ENCODE measurements at places on chromosomes 1 and 21.
A peak's percentile ranks its signal among the peaks of the same experiment; 100 is the strongest.

DNA sequence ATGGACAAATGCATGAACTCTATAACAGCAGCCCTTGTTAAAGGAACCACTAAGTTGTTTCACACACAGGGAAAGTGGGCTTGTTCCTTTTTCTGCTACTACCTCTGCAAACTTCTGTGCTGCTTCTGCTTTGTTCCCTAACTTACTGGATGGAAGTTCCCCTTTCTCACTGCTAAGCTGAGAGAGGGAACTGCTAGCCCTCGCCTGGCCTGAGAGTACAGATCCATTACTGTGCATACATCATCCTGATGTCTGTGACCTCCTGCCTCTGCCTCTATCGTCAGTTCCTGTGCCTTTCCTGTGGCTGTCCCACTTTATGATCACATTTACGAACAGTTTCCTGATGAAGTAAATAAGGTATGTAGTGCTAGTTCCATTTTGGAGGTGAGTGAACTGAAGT, 3.5 kb downstream of the GNAT2 start:
- no peak for DNase-seq

DNA sequence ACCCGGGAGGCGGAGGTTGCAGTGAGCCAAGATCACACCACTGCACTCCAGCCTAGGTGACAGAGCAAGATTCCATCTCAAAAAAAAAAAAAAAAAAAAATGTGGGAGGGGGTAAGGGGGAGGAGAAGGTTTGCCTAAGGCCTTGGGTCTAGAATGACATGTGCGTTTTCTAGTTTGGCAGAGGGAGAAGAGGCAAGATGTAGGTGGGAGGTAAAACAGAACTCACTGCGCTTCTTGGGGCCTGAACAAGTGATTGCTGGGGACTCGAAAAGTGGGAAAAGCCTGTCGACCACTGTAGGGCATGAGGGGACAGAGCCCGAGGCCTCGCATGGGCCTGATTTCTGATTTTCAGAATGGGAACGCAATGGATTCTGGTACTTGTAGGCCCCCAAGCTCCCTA, 19.9 kb downstream of the RUNX3 start:
- no peak for DNase-seq

DNA sequence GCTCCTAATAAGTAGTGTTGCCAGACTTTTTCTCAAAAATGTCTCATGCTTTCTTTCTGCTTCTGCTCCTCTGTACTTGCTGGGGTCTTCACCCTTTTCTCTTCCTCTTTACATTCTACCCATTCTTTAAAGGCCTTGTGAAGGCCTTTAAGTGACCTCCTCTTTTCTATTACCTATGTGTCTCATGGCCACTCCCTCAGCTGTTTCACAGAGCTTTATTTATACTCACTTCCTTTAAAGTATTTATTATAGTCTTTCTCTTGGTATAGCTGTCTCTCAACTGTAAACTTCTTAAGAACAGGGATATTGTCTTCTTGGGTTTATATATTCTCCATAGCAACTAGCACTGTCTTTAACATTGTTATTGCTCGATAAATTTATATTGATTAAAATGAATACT, 792 bp downstream of the GOLPH3L start:
- DNase-seq = no peak

DNA sequence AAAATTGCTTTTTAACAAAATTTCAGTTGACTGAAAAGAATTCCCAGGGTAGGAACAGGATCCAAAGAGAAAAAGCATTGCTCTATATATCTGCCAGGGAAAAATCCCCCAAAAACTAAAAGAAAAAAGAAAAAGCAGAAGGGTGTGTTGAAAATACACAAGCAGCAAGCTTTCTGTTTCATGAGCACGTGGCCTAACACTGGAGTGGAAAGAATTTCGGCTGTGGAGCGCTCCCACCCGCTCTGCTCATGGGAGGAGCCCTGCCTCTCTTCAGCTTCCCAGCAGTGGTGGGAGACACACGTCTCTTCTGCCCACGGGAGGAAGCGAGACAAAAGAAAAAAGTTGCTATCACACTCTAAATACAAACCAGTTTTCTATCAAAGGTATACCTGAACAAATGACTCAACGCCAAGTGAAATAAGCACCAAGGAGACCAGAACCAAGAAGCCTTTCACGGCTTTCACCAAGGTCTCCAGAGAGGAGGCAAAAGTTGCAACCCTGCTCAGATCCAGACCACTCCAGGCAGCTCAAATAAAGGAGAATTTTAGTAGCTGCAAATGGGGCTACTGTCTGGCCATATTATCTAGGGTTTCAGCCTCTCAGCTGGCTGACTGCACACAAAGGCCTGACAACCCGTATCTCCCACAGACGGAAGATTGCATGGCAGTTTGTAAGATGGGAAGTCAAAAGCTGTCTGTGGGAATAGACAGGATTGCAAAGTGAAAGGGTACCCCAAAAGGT, 29.5 kb upstream of the ZNF496 start:
- DNase-seq = peak; percentile 37

DNA sequence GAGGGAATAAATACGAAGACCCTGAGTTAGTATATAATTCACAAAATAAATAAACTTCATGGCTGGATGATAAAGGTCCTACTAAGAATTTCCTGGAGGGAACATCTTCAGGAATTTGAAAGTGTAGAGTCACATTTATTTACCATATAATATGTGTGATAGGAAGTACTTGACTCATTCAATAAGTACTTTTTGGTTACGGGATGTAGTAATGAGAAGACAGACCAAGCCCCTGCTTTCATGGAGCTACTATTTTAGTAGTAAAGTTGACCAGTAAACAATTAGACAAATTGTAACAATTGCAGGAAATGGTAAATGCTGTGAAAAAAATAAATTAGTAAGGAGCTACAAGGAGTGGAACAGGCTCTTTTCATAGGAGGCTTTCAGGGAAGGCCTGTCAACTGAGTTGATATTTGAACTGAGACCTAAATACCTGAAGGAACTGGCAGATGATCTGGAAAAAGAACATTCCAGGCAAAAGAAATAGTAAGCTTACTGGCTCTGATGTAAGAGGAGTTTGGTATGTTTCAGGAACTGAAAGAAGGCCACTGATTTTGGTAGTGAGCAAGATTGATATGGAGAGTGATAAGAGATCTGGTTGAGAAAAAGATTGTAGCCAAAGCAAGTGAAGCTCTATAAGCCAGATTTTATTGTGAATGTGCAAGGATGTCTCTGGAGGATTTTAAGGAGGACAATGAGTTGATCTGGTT, 36.2 kb downstream of the CAMSAP2 start:
- no peak for DNase-seq

- DNase-seq = peak; percentile 44
These were observed at the start of gene TLR5 for GRCh38 chr1:223142795-223143536. Gene TLR5, minus strand, starts transcription at chr1:223143248. Its CDS starts 30,217 bp downstream, at chr1:223113031.

DNA sequence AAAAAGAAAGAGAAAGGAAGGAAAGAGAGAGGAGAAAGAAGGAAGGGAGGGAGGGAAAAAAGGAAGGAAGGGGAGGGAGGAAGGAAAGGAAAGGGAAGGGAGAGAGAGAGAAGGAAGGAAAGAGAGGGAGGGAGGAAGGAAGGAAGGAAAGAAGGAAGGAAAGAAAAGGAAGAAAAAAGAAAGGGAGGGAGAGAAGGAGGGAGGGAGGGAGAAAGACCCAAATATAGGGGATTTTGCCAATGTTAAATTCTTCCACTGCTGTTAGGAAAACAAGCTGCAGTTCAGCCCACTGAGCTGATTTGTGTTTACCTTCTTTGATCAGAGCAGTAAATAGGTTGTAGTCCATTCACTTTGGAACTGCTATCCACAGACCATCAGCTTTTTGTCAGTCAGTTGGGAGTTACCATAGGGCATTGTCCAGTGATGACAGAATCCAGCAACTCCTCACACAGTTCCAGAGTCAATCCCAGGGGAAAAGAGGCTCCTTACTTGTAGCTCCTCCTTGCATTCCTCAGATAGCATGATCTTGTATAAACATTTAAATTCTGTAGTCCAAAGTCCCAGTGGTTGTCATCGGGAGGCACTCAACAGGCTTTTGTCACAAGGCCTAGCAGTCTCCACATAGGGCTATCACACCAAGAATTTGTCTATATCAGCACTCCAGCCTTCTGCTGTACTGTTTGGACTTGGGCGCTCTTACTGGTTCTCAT, 13.5 kb upstream of the PPP1R8 start:
- no peak for DNase-seq

DNA sequence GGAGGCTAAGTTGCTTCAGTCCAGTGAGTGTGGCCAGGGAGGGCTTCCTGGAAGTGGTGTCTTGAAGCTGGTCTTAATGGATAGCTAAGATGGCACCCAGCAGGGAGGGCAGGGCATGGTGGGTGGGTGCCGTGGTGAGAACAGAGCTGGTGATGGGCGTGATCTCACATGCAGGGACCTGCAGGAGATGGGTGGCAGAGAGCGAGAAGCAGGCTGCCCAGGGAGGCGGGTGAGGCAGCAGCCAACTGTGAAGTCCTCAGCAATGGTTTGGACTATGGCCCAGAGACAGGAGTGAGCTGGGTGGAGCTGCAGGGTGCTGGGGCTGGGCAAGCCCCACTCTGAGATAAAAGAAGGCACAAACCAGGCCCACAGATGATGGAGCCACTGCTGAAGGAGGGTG, 50.7 kb downstream of the UMODL1 start:
- no peak for DNase-seq

DNA sequence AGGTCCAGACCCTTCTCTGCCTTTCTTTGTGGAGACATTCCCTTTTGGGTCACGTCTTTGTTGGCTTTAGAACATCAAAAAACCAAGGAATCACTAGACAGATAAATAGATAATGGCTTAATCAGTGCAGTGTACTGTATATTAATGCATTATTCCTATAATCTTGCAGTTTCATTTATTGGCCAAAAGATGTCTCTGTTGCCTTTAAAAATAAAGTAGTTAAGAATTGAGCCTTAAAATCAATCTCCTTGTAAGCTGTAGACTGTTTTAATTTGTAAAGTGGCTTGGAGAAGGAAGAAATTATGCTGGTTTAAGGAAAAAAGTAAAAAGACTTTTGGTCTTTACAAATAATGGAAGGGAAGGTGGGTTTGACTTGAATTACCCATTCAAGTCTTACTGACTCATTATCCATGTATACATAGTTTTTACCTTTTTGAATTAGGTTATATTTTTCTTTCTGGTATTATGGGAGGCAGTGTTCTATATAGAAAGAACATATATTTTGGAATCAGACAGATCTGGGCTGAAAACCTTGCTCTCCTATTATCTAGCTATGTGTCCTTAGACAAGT, 84.6 kb downstream of the VPS13D start:
- DNase-seq = no peak

GRCh38 chr1:113870778-113871177, 734 bp downstream of the PTPN22 start:
- no peak for DNase-seq

DNA sequence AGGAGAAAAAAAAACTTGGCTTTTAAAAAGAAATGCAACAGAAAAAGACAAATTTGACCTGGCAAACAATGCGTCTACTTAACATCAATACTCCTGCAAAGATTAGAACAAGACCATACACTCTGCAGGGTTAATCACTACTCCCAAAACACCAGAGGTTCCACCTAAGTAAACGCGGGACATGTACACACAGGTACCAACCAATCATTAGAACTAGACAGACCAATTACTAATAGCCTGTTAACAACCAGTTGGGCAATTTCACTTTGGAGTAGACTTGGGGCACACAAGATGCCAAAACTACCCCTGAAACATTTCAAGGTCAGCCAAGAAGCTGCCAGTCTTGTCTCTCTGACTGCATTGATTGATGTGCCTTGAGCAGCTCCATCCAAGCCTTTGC, 125.8 kb downstream of the RRAGC start:
- DNase-seq = no peak

- DNase-seq = no peak
These were observed 4.1 kb upstream of the KCNAB2 start for GRCh38 chr1:6041432-6042062.

- no peak for DNase-seq
These were observed 178.9 kb upstream of the C1orf105 start for GRCh38 chr1:172241540-172241939.

- no peak for DNase-seq
These were observed 58.5 kb downstream of the FGGY start for GRCh38 chr1:59355361-59355760.

DNA sequence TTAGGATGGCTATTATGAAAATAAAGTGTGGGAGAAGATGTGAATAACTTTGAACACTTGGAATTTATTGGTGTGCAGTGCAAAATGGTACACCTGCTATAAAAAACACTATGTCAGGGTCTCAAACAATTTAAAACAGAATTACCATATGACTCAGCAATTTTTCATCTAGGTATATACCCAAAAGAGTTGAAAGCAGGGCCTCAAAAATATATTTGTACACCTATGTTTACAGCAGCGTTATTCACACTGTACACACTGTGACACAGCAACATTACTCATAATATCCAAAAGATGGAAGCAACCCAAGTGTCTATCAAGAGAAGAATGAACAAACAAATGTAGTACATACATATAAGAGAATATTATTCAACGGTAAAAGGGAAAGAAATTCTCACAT, 75.8 kb downstream of the SPATA6 start:
- DNase-seq = no peak

GRCh38 chr1:8082945-8083344, 56.8 kb upstream of the ERRFI1 start:
- no peak for DNase-seq

DNA sequence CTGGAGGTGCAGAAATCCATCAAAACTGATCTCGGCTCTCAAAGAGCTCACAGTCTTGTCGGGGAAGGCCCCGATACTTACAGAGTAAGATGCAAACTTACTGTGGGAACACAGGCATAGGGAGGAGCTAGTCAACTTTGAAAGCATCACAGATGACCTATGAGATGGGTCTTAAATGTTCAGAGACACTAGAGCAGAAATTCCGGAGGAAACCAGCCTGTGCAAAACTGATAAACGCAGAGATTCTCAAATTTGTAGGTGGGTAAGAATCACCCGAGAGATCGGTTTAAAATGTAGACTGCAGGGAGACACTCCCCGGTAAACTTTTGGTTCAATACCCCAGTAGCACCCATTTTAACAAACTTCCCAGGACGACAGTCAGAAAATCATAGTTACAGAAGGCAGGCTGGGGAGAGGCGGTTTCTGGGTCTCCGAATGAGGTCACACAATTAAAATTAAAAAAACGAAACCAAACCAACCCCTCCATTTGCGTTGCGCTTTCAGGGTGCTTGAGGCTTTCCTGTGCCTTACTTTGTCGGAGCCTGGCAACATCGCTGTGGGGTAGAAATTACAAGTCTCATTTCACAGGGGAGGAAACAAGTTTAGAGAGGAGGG, 755 bp upstream of the THRAP3 start:
- DNase-seq = no peak

- no peak for DNase-seq
These were observed 13.3 kb upstream of the CASQ2 start for GRCh38 chr1:115781851-115782250.

GRCh38 chr1:39229504-39229903, 25.0 kb downstream of the MACF1 start:
- no peak for DNase-seq

Measured in nucleus accumbens (tissue), 56 donors.